ENCODE measurements at places on chromosomes 16 and 17.

DNA sequence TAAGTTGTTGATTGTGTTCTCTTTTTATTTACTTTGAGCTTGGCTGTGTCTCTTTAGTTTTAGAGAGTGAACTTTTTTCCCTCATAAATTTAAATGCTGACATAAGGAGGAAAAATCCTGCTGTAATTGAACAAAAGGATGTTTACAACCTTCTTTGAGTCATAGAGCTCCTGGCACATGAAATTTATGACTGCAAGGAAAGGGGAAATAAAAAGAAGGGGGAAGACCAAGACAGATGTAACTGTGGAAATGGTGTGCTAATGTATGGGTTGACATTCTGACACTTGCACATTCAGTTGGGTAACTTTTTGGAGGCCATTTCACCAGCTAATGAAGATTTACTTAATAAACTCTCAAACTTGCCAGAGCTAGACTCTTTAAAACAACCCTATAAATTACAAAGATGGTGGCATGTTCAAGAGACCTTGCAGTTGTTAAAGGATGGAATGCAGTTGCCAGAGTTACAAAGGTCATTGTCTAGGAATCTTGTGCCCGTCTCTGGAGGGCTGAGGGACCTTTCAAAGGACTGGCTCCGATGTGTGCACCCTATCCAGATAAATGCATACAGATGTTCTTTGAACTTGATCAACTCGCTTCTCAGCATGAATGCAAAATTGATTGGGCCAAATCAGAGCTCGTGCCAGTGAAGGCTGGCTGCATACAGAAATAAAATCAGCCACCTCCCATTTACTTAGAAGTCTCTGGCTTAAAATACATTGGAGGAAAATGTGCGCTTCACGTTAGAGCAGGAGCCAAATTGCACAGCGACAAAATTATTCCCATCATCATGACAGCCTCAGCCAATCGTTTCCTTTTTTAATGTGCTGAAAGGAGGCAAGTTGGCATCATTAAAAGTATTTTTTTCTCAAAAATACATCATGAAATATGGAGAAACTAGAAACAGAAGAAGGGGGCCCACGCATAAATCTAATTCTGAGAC lies 289.0 kb upstream of the XYLT1 start:
- no peak for DNase-seq

- DNase-seq = no peak
These were observed 704.1 kb downstream of the CDH11 start for GRCh38 chr16:64417711-64418227.

DNA sequence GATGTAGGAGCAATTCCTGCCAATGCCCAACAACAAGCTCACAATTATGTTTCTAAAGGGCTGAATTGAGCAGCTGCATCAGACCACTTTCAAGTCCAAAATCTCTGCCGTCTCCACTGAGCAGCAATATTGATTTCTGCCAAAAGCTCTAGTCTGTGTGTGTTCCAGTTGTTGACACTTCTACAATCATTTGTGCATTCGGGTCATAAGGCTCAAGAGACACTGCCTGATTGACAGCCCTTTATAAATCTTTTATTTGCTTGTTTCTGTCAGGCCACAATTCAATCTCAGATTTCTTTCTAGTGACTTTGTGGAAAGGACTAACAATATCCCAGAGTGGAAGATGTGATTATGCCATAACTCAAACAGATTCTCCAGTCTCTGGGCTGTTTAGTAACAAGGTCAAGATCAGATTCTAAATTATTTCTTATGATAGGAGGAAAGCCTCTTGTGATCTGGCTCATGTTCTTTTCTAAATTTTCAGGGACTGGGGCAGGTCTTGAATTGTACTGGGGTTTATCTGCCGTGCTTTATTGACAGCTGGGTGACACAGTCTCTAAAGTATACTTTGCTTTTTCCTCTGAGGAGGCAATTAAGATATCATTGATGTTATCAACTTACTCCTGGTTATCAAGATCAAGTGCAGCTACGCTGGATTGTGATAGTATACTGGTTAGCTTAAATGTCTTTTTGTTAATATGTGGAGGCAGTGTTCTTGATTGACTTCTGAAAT lies 377.1 kb downstream of the CNTNAP4 start:
- DNase-seq = no peak

DNA sequence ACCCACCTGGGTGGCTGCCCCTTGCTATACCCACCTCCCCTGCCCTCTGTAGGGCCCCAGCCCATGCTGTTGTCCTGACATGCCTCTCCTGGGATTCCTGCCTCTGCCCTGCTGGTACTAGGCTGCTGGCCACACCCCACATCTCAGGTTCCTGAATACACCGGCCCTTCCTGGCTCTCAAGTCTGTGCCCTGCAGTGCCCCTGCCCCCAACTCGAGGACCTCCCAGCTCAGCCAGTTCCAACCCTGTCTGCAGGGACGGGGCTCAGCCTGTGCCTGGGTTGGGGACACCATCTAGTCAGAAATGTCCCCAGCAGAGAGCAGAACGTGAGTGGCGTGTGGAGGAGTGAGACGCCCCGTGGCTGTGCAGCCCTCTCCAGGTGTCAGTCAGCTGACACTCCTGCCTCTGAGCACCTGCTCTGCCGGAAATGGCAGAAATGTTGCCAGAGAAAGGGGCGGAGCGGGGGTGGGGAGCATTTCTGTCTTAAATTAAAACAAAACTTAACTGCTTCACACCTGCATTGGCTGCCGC lies 28.7 kb downstream of the ACSF3 start:
- peak; percentile 78 for DNase-seq

- DNase-seq = no peak
These were observed 5.0 kb downstream of the RPL19 start for GRCh38 chr17:39205112-39205526.

GRCh38 chr16:48556243-48556912 lies 53.6 kb downstream of the N4BP1 start:
- no peak for DNase-seq
